Bone marrow (tissue), 2 donors: ENCODE measurements at places on chromosomes 7 and 10.

DNA sequence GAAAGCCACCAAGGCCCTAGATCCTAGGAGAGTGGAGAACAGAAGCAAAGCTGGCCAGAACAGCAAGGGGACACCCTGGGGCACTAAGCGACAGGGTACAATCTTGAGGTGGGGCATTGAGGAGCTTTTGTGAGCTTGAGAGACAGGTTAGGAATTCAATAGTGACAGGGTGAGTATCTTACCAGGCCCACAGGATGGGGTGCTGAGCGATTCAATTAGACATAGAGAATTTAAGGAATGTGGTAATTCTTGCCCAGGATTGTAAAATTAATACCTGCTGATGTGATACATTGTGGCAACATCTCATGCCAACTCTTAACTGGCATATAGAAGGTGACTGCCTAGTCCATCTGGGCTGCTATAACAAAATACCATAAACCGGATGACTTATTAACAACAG, 14.0 kb downstream of the RBP3 start:
- no peak for DNase-seq

DNA sequence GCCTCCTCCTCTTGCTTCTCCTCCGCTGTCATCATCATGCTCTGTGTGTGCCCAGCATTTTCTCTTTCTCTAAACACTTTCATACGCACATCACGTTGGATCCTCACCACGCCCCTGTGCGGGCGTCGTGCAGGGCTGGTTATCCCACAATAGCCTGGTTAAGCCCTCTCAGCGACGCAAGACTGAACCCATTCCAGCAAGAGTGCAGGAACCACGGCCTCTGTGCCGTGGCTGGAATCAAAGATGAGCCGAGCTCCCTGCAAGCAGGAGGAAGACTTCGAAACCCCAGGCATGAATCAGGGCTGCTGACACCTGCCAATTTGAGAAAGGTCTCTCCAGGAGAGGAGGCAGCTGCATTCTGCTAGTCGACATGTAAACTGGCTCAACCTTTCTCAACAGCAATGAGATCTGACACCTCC, 74.8 kb upstream of the FOXK1 start:
- no peak for DNase-seq

GRCh38 chr10:9869606-9870176, 1148.0 kb upstream of the CELF2 start:
- DNase-seq = no peak

GRCh38 chr7:157897681-157898080, 560.9 kb downstream of the DNAJB6 start:
- DNase-seq = no peak

- DNase-seq = no peak
Observed at GRCh38 chr7:28573059-28573553, 160.8 kb downstream of the CREB5 start.

DNA sequence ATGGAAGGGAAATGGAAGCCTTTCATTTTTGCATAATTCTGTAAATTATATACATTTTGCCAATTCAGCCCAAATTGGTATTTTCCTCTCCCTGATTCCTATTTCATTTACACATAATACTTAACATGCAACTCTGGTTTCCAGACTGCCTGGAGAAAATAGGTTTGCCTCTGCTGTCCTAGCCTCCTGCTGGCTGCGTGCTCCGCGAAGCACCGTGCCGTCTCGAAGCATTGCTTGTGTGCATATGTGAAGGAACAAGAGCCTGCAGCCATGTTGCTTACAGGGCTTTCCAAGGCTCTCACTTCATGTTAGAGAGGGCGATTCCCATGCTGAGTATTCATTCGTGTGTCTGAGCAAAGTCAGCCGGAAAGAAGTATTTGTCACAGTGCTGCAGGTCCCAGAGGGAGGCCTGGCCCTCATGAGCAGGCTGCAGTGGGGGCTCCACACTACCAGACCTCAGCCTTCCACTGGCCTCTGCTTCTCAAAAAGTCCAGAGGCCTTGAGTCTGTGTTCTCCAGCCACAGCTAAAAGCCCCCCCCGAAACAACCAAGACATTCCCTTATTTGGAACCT, 66.5 kb downstream of the CLRN3 start:
- DNase-seq = no peak

GRCh38 chr10:131085091-131085860, 226.2 kb downstream of the TCERG1L start:
- DNase-seq = no peak

DNA sequence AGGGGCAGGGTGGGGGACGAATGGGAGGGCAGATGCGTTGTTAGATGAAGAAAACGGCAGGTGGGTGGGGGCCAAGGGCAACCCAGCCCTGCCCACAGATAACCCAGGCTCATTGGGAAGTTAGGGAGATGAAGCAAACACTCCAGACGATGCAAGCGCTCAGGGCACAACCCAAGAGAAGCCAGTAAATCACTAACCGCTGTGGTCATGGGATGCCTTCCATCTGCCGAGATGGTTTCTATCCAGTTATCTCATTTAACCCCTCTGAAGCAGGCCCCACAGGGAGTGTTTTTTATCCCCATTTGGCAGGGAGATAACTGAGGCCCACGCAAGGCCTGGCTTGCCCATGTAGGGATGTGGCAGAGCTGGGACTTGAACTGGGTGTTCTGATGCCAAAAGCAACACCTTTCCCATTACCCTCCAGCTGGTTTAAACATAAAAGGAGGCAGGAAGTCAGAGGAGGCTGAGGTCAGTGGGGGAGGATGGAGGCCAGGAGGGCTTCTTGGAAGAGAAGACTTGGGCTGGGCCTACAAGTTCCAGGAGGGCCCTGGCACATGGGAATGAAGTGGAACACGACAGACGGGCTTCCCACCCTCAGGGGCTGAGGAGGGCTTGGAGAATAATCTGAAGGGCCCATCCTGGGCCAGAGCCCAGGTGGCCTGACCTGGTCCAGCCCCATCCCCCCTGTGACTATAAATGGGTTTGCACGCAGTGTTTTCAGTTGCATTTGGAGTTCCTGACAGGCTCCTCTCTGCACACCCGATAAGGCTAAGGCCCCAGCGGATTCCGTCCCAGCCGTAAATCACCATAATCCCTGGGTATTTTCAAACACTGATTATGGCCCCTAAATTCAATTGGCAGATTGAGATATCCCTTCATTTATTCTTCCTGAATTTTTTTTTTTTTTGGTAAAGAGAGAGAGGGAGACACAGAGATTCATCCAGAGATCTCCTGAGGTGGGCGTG, 80.9 kb downstream of the NEURL1 start:
- no peak for DNase-seq

GRCh38 chr7:144725070-144725469, 110.8 kb downstream of the TPK1 start:
- no peak for DNase-seq

DNA sequence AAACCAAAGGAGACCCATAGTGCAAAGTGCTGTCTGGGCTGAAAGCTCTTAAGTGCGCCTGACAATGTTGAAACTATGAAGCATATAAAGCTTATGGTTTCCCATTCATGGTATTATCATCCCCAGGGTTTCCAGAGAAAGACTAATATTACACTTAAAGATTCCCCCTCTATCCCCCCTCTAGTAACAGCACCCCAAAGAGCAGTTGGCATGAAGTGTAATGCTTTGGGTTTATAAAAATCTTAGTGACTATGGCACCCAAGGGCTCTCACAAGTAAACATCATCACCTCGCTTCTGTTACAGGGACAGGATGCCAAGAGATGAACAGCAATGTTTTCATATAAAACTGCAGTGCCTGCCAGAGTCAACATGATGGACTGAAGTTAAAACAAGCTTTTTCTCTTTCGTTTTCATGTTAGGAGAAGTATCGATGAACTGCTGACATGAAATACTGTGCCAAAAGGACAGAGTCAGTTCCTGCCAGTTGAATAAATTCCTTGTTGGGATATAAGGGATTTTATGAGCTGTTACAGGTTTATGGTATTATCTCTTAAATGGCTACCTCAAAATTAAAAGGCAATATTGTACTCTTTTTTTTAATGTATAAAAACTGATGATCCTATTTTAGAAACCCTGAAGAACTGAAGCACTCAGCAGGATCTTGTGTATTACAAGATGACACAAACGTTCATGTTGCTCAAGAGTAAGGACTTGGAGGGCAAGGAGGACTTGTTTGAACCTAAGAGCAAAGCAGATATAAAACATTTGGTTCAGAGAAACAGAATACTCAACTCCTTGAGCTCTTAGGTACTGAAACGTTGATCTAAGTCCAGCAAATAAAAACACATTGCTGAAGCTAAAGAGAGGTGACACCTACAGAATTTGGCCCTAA, 203.7 kb upstream of the IMMP2L start:
- DNase-seq = no peak

GRCh38 chr10:114151486-114151885, 22.5 kb downstream of the CCDC186 start:
- DNase-seq = no peak

- DNase-seq = no peak
Observed at GRCh38 chr10:84563868-84564267, 235.5 kb downstream of the CCSER2 start.

GRCh38 chr7:117004899-117005298, 51.6 kb downstream of the ST7 start:
- DNase-seq = no peak

DNA sequence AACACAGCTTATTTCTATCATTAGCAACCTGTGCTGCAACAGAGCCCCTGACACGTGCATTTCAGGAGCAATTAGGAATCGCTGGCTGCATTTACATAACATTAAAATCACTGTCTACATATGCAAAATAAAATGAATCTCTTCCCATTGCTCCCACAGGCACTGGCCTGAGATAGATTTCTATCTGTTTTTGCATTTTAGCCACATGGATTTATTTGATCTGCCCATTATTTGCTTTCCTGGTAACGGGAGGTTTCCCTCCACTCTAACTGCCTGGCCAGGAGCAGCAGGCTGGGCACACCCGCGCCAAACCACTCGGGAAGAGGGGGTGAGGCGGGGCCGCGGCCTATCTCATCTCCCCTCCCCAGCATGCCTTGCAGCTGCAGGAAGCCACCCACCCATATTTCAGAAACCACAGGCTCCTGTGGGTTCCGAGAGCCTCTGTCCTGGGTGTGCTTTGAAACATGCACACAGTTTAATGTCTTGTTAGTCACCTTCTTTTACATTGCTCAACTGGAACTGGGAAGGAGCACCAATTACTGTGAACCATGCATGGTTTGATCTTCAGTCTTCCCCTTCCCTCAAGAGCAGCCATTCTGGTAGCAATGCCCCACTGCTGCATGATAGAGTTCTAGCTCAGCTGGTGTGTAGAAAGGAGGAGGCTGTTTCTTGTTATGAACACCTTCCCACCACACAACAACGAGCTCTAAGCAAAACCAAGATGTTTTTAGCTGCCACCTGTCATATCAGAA, 37.7 kb upstream of the IKZF1 start:
- no peak for DNase-seq

GRCh38 chr7:75869776-75870379, 9.0 kb upstream of the RHBDD2 start:
- no peak for DNase-seq

DNA sequence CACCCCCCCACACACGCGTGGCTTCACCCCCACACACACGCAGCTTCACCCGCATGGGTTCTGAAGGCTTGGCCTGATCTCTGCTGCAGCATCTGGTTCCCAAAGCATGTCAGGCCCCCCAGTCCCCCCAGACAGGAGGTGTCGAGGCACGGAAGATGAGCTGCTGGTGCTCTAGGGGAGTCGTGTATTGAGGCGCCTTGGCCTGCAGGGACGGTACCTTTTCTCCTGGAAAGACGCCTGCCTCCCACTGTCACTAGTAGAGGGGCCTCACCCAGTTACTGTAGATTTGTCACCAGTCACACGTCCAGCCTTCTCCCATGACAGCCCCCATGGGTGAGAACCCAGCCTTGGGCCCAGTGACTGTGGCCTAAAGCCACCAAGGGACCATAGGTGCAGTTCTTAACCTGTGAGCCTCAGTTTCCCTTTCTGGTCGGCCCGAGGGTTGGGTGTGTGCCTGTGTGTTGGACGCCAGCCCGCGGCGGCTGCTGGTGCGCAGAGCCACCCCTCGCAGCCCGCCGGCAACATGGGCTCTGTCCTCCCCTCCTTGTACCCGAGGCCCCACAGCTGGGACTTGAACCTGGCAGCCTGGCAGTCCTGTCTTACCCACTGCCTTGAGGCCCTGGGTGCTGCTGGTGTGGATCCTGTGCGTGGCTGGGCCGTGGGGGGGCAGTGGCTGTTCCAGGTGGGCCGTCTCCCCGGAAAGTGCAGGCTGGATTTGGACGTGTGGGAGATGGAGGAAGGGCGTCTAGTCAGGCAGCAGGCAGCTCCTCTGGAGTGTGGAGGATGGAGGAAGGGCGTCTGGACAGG, 81.7 kb downstream of the NKX6-2 start:
- no peak for DNase-seq

GRCh38 chr10:1408651-1409367, 328.5 kb downstream of the ADARB2 start:
- no peak for DNase-seq

DNA sequence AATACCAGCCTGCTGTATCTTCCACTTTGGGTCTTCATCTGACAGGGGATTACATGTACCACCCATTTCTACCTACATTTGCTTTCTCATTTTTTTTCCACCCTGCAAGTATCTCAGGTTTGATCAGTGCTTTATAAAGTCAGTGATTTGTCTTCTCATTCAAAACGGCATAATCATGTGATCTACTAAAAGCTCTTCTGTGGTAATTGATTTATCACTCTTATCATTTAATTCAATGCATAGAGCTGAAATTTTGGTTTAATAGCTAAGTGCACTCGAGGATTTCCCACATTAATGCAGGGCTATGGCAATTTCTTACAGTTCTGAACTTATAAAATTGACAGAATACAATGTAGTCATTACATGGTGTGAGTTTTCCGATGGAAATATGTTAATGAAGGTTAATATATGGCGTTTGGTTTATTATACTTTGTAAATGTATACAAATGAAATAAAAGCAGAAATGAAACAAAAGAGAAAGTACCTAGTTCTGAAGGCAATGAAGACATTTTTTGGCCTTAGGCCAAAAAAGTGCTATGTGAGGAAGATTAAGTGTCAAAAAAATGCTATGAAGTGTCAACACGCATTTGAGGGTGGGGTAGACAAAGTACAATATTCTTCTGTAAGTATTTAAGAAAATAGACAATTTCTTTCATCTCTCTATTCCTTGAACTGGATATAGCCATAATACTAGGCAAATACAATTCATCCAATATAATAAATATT, 457.3 kb downstream of the ETV1 start:
- DNase-seq = no peak

GRCh38 chr7:17126413-17127268, 171.8 kb upstream of the AHR start:
- DNase-seq = no peak

GRCh38 chr10:133565441-133566294, at the start of gene SYCE1:
Gene SYCE1, minus strand, starts transcription at chr10:133565583. Its CDS starts 54 bp downstream, at chr10:133565529.
- DNase-seq = no peak

DNA sequence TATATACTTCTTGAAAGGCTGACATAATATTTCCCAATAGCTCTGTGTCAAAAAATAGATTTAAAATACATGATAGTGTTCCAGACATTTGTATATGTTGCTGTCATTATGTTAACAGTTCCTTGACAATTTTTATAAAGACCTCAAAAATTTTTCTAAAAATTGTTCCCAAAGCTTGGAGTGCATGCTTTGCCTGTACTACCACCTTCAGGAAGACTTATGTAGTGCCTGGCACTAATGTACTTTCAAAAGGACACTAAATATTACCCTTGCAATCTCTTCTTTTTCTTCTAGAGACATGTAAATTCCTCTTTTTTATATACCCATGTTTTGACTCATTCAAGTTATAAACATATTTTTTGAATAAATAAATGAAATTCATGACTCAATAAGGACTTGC, 48.0 kb upstream of the SP8 start:
- no peak for DNase-seq

- DNase-seq = no peak
Observed at GRCh38 chr7:11192506-11192905, 218.8 kb downstream of the PHF14 start.

GRCh38 chr7:68309271-68309670, 1289.0 kb upstream of the AUTS2 start:
- no peak for DNase-seq

GRCh38 chr7:151379534-151380198, 30.2 kb downstream of the WDR86 start:
- no peak for DNase-seq
